ENCODE measurements at places on chromosomes 16 and 17.

- DNase-seq: no peak
These were observed 277.2 kb downstream of the SNX29 start for GRCh38 chr16:12253731-12254130.

DNA sequence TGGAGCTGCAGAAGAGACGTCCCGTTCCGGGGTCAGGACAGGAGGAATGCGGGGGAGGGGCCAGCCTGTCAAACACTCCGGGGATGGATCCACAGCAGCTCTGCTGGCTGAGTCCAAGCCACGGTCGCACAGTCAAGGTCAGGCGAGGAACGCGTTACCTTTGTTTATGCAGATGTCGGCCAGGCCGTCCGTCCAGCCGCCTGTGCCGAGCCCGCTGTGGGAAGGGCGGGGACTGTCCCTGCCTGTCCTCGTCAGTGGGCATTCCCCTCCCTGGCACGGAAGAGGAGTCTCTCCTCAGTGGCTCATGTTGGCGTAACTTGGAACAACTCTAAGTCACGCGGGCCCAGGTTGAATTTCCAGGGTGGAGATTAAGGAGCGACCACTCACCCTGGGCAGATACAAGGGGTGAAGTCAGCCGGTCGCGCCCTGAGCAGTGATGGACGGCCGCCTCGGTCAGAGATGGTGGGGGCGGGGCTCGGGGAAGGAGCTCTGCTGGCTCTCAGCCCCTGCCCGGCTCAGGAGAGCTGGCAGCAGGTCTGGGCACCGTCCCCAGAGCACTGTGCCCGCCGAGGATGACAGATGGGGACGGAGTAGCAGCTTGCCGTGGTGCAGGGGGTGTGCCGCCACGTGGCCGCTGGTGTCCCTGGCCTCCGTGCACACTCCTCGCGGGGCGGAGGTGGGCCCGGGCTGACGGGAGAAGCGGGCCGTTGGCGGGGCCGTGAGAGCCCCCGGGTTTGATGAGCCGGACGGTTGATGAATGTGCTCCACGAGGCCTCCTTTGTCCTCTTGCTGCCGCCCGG, 7.3 kb downstream of the CACNA1H start:
- no peak for DNase-seq

DNA sequence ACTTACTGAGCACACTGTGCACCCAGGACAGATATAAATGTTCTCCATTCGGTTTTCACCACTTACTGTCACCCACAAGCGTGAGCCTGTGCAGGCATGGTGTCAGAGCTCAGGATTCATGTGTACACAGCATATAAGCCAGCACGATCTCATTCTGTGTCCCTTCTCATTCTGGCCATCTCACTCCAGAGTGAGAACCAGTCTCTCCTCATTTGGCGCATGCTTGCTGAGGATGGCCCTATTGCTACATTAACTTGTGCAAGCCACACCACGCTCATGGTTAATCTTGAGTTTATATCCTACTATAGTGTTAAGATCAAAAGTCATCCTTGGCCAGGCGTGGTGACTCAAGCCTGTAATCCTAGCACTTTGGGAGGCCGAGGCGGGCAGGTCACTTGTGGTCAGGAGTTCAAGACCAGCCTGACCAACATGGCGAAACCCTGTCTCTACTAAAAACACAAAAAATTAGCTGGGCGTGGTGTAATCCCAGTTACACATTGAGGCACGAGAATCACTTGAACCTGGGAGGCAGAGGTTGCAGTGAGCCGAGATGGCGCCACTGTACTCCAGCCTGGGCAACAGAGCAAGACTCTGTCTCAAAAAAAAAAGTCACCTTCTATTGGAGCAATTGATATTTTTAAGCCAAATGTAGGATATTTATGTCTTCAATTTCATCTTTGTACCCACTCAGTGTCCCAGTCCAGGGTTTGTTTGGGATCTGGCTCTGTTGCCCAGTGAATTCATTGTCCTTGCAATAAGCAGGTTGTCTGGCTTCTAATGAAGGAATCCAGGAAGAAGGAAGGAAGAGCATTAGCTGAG, 20.9 kb downstream of the SOCS1 start:
- no peak for DNase-seq

DNA sequence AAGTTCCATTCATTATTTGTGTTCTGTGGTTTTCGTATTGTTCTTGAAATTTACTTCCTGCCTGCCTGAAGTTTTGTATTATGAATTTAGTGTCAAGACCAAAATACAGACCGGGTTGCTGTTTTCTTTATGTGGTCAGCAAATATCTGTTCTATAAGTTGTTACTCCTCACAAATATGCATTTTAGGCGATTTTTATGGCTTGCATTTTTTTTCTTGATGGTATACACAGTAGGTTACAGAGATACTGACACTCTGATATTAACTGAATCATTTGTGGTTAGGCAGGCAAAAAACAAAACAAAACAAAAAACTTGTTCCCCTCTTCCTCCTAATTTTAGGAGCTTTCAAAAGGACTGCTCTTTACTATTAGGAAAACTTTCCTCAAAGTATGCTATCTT, 52.6 kb downstream of the BCAS3 start:
- DNase-seq: no peak

DNA sequence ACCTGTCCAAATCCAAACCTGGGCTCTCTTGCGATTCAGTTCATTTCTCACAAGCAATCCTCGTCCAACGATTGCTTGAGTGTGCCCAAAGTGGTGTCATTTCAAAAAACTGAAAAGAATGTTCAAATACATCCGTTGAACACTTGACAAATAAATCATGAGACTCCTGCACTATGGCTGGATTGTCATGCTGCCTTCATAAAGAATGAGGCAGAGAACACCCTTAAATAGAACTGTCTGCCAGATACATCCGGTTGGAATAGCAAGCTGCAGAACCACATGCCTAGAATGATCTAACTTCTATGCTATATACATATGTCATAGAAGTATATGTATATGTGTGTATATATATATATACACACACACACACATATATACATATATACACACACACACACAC, 55.4 kb upstream of the HAPSTR1 start:
- DNase-seq: no peak

DNA sequence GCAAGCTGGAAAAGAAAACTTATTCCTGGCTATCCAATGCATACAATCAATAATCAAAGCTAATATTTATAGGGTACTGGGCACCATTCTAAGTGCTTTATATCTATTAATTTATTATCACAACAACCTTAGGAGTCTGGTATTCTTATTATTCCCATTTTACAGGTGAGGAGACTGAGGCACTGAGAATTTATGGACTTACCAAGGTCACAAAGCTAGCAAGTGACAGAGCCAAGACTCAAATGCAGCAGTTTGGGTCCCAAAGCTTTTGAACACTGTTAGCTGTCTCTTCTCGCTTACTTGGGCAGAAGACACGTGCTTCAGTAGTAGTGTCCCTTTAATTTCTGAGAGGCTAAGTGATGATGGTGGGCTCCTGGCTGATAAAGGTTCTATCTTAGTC, 152.6 kb downstream of the AATF start:
- no peak for DNase-seq

GRCh38 chr16:5296176-5296575, 198.6 kb upstream of the EEF2KMT start:
- no peak for DNase-seq

DNA sequence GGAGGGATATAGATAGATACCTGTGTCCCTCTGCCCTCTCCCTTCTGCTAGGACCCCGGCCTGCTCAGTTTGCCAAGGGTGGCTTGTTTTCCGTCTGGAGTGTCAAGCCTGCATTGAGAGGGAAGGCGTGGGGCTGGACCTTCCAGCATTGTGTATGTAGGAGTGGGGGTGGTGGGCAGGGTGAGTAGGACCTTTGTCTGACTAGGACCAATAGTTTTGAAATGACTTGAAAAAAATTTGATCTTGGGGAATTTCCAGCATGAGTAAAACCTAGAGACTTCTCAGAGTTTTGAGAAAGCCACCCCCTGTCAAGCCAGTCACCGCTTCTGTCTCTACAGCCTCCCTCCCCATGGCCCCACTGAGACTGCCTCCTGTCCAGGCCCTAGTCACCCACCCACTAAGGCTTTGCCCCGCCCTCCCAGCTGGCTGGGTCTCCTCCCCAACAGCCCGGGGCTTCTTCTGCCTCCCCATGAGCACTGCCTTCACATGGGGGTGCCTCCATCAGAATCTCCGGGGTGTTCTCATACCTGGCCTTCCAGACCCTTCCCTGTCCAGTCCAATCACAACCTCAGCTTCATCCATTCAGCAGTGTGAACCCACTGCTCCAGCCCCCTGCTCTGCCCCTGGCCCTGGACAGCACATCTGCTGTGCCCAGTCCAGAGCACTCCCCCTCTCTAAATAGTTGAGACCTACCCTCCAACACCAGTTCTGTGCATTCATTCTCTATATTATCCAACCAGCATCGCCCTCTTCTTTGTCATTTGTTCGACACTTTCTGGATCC, 207.0 kb downstream of the MSI2 start:
- peak; percentile 86 for DNase-seq

- no peak for DNase-seq
These were observed 651 bp downstream of the SHMT1 start for GRCh38 chr17:18362698-18363100.

DNA sequence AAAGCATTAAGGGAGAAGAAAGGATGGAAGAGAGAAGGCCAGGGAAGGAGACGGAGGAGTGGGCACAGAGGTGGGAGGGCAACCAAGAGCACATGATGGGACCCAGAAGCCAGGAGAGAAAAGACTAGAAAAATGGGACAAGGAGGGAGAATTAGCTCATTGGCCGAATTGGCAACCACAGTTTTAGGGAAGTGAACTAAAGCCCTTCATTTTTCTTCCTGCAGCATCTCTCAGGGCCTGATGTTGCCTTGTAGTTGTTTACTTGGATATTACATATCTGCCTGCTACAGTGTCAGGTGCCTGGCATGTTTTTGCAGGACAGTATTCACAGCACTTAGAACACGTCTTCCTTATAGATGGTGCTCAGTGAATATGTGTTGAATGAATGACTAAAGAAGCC, 19.0 kb downstream of the EMP2 start:
- no peak for DNase-seq

DNA sequence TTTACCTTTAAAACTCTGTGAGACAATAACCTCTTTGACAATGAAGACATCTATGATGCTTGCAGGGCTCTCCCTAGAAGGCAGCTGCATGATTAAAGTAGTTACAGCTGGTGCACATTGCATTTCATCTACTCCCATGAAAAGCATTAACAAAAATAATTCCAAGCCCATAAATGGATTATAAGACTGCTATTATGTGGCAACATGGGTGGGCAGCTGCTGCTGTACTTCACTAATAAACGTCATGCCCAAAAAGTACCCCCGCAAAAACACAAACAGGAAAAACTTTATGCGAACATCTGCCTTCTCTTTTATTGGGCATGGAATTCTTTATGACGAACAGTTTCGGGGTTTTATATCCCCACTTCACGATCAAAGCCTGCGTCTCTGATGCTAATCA, 224.9 kb downstream of the CA10 start:
- no peak for DNase-seq

GRCh38 chr17:41377546-41377945, 4.6 kb downstream of the KRT34 start:
- no peak for DNase-seq

DNA sequence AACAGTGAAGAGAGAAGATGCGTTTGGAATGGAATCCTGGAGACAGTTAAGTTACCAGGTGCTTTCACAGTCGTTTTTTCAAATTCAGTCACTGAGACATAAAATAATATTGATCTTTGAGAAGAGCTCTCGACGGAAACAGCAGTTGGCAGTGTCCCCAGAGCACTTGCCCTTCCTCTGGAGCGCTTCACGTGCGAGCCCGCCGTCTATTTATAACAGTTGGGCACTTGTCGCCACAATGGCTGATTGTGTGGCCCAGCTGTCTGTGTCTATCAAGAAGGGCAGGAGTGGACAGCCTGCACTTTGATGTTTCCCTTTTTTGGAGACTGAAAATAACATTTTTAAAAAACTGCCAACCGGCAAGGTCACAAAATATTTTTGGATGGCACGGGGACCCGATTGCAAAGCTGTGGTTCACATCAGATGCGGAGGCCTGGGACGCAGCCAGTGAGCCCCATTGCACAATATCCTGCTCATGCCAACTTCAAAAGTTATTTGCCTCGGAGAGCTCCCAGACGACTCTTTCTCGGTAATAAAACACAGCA, 62.9 kb downstream of the ADCY9 start:
- DNase-seq: no peak

GRCh38 chr17:32709562-32709961, 167.4 kb downstream of the MYO1D start:
- DNase-seq: no peak

GRCh38 chr17:76912421-76913164, 44.4 kb downstream of the MGAT5B start:
- no peak for DNase-seq

- DNase-seq: no peak
These were observed 932 bp upstream of the MYBBP1A start for GRCh38 chr17:4555873-4556759.

- peak; percentile 70 for DNase-seq
These were observed 104.6 kb downstream of the SEC14L1 start for GRCh38 chr17:77245162-77245926.

GRCh38 chr16:57566436-57566835, 24.0 kb downstream of the ADGRG5 start:
- no peak for DNase-seq

DNA sequence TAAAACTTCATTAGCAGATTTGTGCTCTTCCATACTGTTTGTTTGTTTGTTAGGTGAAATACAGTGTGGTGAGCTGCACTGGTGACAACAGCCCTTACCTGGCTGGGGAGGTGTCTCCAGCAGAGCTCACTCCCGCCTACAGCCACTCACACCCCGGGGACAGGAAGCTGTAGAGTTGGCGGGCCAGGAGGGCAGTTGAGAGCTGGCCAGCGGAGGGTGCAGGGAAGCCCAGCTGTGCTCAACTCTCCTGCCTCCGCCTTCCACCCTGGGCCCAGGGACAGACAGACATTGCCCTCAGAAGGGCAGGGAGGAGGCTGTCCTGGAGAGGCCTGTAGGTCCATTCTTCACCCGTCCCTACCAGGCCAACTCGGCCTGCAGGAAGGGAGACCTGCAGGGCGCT, 48.6 kb upstream of the PVALEF start:
- DNase-seq: no peak

DNA sequence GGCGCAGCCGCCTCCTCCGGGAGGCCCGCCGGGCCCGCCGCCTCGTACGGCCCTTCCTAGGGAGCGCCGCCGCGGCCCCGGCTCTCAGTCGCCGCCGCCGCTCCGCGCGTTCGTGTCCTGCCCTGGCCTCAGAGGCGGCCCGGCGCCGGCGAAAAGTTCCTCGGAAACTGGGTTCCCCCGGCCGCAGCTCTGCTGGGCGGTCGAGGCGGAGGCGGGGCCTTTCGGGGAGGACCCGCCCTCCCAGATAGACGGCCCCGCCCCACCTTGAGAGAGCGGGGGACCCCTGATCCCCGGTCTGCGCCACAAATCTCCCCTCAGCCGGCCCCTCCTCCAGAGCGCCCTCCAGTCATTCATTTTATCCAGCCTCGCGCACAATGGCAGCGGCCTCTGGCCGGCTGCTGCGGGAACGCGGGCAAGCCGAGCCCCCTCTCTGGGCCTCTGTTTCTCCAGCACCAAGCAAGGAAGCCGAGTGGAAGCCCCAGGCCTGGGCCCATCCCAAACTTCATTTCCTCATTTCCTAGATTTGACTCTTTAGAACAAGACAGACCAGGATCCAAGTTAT, at the start of gene SREBF1:
Gene SREBF1, minus strand, starts transcription at position 169 of the 562 bp plus-strand sequence. CDS start 169 bp downstream, outside the sequence.
- peak; percentile 72 for DNase-seq

Measured in GM12891 (cell line).